ENCODE measurements at places on chromosomes 3 and 15. TPM values are rescaled to one million over a fixed set of nuclear protein-coding genes. Genes with fewer than 3 reads are reported as not detected.

GRCh38 chr15:70328679-70329115 is 231.0 kb upstream of the TLE3 start:
- DNase-seq = no peak

GRCh38 chr3:57999417-58000115 is 8.7 kb upstream of the FLNB start:
- no peak for DNase-seq

PIERCE2 gene
- total RNA-seq = 2.9 TPM

DNA sequence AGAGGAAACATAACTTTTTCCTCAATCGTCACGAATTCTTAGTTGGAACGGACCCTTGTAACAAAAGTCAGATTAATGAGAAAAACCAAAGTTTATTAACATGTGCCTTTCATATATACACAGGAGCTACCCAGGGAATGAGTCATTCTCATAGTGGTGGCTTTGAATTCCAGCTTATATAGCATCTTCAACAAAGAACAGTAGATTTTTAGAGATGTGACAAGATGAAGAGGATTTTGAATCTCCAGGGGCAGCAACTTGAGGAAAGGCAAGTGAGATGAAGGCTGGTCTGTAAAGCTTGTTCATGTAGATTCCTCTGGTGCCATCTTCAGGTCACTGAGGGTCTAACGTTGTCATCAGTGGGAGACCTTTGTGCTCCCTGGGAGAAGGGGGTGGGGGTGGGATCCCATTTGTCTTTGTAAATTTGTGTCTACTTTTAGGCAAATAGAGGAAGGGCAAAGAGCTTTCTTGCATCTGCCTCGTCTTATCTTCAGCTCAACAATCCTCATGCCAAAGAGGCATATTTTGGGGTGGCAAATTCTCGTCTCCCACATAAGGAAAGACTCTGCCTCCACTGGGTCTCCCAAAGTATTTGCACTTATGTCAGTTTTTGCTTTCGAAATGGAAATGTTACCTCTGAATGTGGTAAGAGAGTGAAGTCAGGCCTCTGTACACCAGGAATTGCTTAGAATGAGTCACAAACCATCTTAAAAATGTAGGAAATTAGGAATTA is 29.5 kb downstream of the CLEC3B start:
- DNase-seq = no peak

DNA sequence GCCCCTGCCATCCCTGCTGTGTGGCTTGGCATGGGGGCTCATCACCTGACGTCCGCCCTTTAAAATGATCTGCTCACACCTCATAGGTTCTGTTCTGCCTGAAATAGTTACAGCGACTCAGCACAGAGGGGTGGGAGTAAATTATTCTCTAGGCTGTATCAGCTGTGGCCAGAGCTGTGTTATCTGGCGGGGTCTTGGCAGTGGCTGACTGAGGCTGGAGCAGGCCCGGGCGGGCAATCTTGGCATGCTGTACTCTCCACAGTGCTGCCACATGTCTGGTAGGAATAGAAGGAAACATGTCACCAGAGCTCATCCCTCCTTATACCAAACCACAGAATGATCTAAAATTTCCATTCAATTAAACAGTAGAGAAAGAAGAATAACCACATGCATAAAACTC is 499.9 kb upstream of the LMCD1 start:
- DNase-seq = no peak

B3GALNT1 gene
- total RNA-seq = 25.1 TPM

HIGD2B gene
- total RNA-seq = not detected
